ENCODE measurements at places on chromosomes 5 and 9. TPM values are rescaled to one million over a fixed set of nuclear protein-coding genes. Genes with fewer than 3 reads are reported as not detected.

GRCh38 chr5:131505237-131505908 lies 129.7 kb downstream of the RAPGEF6 start:
- DNase-seq: no peak

GRCh38 chr9:126016579-126017290 lies 269.6 kb downstream of the PBX3 start:
- DNase-seq: no peak

- DNase-seq: no peak
These were observed 513.5 kb downstream of the AGTPBP1 start for GRCh38 chr9:85228111-85228855.

SOX30 gene
- not detected for total RNA-seq

TRIP13 gene
- total RNA-seq: 0.76 TPM

Data from CD8-positive, alpha-beta T cell (primary cell).